ENCODE measurements at places on chromosomes 6 and 20. TPM values are rescaled to one million over a fixed set of nuclear protein-coding genes. Genes with fewer than 3 reads are reported as not detected.

F13A1 gene
- total RNA-seq: 6.6 TPM

MCCD1 gene
- not detected for total RNA-seq

MAS1 gene
- total RNA-seq: not detected

RTN4IP1 gene
- total RNA-seq: 2.9 TPM

GPR6 gene
- total RNA-seq: not detected

C6orf132 gene
- total RNA-seq: 0.14 TPM

MCHR2 gene
- total RNA-seq: not detected

VSX1 gene
- total RNA-seq: not detected

CMTR1 gene
- total RNA-seq: 94.7 TPM

HTR1E gene
- not detected for total RNA-seq

ZSWIM1 gene
- total RNA-seq: 2.4 TPM

NMBR gene
- not detected for total RNA-seq

TFAP2C gene
- total RNA-seq: not detected

BLTP3A gene
- 17.5 TPM for total RNA-seq

CLPSL2 gene
- not detected for total RNA-seq

PNLDC1 gene
- not detected for total RNA-seq

RAD21L1 gene
- total RNA-seq: not detected
